ENCODE measurements at places on chromosomes 11 and 22.

GRCh38 chr11:1336836-1337646 is 27.6 kb upstream of the TOLLIP start:
- no peak for DNase-seq

DNA sequence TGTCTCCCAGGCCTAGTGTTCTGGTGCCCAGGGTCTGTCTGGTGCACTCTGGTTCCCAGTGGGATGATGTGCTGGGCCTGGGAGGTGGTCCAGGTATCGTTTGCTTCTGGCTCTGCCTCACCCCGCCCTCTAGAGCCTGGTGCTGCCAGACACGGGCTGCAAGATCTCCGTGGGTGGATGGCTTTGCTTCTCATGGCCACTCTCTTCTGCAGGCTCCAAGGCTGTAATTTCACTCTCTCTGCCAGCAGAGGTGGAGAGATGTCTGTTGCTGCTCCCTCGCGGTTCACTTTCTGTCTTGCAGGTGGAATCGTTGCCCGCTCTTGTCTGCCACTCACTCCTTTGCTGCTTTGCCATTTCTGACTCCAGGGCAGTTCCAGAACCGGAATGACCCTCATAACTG is 13.4 kb downstream of the NADSYN1 start:
- no peak for DNase-seq

DNA sequence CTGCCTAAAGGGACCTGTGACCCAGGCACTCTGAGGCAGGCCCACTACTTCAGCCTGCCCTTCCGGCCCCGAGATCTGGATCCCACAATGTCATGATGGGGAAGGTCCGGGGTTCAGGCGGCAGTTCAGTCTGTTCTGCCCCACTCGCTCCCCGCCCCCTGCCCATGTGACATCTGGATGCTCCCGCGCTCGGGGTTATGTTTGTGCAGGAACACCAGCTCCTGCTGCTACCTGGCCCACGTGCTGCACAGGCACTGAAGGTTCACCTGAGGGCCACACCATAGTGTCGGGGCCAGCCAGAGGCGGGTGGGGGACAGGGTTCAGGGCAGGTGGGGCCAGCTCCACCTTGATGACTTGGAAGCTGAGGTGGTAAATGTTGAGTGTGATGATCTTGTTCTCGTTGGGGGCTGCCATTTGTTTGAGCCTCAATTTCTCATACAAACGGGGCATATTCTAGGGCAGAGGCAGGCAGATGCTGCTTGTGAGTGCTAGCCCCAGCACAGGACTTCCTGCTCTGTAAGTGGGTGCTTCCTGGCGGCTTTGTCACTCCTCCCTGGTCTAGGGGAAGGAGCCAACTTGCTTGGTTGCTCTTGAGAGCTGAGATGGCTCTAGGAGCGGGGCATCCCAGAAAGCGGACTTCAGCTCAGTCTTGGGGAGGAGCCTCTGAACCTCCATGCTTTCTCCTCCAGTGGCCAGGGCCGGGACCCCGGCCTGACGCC is 4.4 kb upstream of the SIPA1 start:
- DNase-seq, result no peak

DNA sequence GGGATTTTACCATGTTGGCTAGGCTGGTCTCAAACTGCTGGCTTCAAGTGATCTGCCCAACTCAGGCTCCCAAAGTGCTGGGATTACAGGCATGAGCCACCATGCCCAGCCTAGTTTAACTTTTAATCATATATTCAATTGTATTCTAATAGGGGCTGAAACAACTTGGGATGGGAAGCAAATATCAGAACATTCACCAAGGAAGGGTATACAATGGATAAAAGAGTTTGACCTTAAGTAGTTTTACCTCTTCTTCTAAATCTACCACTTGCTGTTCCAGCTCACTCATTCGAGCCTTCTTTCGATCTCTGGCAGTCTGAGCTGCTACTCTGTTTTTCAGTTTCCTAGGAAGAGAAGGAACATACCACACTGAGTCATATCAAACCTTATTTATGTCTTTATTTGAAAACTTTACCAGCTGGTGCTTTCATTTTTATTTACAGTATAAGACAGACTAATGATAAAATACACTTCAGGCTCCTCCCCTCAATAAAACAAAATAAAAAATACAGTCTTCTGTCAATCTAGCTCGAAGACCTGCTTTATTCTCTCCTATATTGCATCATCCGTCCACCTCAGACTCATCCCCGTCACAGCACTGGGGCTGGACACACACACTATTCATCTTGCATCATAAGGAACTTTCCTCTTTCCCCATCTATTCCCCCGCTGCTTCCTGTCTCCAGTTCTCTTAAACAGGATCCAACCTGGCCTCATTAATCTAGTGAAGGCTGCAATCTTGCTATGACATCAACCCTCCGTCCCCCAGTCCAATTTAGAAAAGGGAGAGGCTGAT is 1.4 kb downstream of the XBP1 start:
- DNase-seq, result peak; percentile 74

Measured in hindlimb muscle (tissue), 1 donor.